Activated CD8-positive, alpha-beta memory T cell treated with anti-CD3 and anti-CD28 coated beads for 1 hour (primary cell): ENCODE measurements at places on chromosomes 12 and 14.

GRCh38 chr12:82414044-82414443 lies 55.7 kb downstream of the METTL25 start:
- DNase-seq, result no peak

DNA sequence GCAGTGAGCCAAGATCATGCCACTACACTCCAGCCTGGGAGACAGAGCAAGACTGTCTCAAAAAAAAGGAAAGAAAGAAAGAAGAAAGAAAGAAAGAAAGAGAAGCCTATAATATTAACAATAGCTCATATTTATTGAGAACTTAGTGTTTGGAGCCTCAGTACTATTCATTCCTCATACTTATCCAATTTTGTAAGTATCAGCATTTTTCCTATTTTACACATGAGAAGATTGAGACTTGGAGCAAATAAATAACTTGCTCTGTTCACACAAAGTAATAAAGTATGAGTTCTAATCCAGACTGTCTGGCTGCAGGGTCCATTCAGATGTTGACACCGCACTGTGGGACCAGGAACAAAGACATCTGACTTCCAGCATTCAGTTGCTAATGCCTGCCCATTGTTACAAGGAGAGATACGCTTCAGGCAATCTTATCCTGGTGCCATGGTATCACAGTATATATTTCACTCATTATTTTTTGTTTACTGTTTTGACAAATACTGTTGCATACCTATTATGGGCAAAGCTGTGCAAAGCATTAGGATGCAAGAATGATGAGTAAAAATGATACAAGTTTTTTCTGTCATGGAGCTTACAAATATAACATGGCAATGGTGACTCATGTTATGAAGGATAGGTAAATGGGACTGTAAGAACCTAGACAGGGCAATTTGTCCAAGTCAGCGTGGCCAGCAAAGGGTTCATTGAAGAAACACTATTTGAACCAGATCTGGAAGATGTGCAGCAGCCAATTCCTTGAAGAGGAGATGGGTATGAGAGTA lies 21.4 kb upstream of the TMTC2 start:
- DNase-seq, result no peak

- DNase-seq, result no peak
Observed at GRCh38 chr12:113910751-113911272, 55.3 kb downstream of the RBM19 start.

DNA sequence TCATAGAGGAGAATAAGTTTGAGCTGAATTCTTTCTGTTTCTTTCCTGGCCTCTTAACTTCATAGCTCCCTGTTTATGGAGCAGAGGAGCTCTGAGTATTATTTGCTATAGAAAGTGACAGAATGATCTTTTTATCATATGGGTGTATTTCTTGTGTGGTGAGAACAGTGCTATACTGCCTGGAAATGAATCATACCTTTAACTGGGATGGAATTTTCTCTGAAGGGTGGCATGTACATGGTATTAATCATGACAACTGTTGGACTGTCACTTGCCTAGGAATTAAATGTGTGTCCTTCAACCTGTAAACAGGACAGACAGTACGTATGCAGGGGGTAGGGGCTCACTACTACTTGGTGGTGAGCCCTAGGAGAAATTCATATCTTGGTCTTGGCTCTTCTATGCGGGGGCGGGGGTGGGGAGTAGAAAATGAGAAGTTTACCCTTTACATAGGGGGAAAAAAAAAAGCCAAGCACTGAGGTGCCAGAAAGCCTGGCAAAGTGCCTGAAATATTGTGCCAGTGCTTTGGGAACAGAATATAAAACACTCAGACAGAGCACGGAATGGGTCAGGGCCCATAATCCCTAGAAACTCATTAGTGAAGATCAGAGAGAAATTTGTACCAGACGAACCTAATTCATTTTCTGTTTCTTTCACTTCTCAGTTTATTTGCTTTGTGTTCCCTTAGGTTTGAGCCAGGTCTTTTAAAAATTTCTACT lies 33.8 kb downstream of the ARMH4 start:
- DNase-seq, result no peak

DNA sequence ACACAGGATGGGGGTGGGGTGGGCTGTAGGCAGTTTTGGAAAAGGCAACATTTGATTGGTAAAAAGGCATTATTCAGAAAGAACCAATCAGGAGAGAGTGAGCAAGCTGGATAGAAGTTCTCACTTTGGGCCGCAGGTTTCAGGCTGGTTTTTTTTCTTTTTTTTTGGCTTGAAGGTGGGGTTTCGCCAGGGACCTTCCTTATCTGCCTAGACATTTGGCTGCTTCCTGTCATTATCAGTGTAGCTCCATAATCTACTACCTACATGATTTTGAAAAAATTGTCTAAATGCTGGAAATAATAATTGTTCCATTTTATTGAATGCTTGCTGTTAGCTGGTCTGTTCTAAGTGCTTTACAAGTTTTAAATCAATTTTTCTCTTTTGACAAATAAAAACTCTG lies 649.0 kb downstream of the TMTC2 start:
- no peak for DNase-seq

GRCh38 chr12:125890971-125891370 lies 825.7 kb downstream of the AACS start:
- no peak for DNase-seq

GRCh38 chr14:60648934-60649874 lies at the start of gene SIX1:
SIX1 (minus strand) TSS chr14:60649477; CDS start chr14:60649189, 288 bp downstream.
- no peak for DNase-seq

- DNase-seq, result peak; percentile 55
Observed at GRCh38 chr12:111438481-111438880, 32.8 kb downstream of the SH2B3 start.
